Stimulated activated CD8-positive, alpha-beta memory T cell treated with anti-CD3 and anti-CD28 coated beads, Interleukin-7, amount 100 ng/mL, for 1 hour (primary cell): ENCODE measurements at places on chromosomes 6 and 20.

- DNase-seq: no peak
Observed at GRCh38 chr20:63517376-63518309, 2.9 kb upstream of the PPDPF start.

DNA sequence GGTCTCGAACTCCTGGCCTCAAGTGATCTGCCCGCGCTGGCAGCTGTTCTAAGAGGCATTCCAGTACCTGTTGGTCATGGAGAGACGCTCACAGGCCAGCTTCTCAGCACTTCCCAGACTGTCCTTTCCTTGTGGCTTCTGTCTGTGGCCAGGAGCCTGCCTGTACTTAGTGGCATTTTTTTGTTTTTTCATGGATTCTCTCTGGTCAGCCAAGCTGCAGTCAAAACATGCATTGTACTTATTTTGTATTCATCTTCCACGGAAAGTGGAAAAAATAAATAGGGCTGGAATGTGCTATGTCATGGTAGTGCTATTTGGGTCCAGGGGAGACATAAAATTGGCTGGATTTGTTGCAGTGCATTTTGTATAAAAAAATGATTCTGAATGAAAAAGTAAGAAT is 29.1 kb downstream of the ZDHHC14 start:
- no peak for DNase-seq

DNA sequence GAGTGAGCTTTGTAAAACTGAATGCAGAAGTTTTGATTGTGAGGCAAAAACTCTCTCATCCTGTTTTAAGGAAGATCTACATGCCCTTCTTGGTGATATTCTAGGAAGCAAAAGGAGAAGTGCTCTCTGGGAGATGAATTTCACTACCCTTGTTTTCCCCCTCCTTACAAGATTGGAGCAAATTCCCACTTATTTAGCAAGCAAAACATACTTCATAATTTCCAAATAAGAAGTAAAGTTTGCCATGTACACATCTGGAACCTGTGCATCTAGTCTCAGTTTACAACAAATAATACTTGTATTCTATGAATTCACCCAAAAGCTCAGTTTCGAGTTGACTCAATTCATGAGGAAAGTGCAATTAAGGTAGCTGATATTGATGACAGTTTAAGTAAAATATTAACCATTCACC is 27.6 kb upstream of the IFNGR1 start:
- DNase-seq: no peak

GRCh38 chr6:42446370-42446769 is 5.4 kb downstream of the TRERF1 start:
- no peak for DNase-seq

- no peak for DNase-seq
Observed at GRCh38 chr6:37858363-37858762, 38.8 kb downstream of the ZFAND3 start.

DNA sequence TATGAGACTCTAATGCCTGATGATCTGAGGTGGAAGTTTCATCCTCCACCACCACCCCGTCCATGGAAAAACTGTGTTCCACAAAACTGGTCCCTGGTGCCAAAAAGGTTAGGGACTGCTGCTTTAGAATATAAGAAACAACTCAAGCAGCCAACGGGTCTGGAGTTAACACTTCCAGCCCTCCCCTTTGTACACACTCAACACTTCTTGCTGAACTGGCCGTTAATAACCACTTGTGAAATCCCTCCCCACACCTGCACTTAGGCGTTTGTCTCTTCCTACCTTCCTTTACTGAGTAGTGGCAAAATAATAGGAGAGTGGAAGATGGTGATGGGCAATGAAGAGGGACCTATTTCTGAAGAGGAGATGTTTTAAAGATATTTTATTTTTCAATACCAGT is 10.5 kb downstream of the SAYSD1 start:
- no peak for DNase-seq

DNA sequence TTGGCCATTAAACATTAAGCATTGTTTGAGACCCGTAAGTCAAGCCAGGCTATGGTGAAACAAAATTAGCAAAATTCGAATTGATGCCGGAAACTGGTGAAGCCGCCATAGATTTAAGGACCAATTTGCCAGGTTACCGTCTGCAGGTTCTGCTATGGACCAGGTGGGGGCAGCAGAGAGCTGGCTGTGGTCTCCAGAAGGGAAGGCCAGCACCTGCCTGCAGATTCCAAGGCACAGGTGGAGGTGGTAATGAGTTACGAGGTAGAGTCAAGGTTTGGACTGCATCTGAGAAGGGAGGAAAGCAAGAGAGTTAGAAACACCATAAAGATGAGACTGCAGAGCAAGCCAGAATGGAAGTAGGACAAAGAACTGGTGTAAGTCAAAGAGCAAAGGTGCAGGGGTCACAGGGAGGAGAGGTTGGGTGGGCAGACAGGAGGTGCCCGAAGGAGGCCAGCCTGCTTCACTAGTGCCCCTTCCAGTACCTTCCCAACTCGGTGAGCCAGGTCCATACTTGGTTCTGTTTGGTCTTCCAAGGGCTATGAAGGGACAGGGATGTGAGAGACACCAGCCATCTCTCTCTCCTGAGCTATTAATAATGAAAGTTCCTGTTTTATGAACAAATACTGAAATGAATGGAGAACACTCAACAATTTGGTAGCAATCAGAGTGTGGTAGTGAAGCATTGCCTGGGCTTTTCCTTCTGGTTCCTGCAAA is 131.6 kb upstream of the ESR1 start:
- no peak for DNase-seq

GRCh38 chr6:54719131-54719530 is 127.4 kb upstream of the FAM83B start:
- DNase-seq: no peak

DNA sequence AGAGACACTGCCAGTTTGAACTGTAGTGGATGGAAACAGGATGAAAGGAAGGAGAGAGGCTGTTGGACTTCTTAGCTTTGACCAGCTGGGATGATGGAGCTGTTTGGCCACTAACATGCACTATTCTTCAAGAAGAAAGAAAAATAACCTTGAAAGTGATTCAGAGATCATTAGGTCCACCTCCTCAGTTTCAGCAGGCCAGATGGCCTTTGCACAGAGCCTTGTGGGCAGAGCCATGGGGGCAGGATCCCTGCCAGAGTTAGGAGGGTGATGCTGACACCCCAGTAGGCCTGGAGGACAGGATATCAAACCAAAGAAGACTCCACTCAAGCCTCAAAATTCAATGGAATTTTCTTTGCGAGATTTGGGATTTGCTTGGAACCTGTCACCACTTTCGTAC is 74.5 kb upstream of the TMEM181 start:
- DNase-seq: no peak

GRCh38 chr20:57400821-57401564 is 9.8 kb downstream of the RBM38 start:
- no peak for DNase-seq

DNA sequence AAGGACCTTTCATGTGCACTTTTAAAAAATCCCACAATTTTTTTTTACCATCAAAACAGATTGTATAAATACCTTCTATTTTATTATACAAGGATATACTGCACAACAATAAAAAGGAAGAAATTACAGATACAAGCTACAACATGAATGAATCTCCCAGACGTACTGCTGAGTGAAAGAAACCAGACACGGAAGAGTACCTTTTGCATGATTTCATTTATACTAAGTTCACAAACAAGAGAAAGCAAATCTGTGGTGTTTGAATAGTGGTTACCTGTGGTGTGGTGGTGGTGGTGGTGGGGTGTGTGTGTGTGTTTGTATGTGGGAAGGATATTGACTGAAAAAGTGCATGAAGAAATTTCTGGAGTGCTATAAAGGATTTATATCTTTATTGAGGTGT is 6.8 kb upstream of the PLCB4 start:
- DNase-seq: no peak

GRCh38 chr20:58595167-58595566 is 55.9 kb upstream of the STX16 start:
- DNase-seq: no peak

GRCh38 chr6:160333841-160334240 is 14.3 kb upstream of the SLC22A3 start:
- no peak for DNase-seq

DNA sequence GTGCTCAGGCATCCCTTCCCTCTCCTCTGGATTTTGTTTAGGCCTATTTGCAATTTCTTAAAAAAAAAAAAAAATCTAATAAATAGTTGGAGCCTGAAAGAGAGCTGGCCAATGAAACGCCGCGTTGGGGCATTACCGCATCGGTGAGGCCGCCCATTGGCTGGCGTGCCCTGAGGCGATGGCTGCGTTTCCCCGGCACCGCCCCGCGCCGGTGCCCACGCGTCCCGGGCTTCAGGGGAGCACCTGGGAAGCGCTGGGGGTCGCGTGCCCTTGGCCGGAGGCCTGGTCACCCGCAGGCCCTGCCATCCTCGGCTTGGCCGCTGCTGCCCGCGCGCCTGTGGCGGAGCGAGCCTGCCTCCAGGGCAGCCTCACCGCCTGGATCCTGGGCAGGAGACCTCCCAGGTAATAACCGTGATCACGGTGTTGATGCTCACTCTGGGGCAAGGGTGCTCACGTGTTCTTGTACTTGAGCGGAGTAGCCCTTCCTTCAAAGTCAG is 155.4 kb downstream of the NRN1 start:
- DNase-seq: peak; percentile 22

DNA sequence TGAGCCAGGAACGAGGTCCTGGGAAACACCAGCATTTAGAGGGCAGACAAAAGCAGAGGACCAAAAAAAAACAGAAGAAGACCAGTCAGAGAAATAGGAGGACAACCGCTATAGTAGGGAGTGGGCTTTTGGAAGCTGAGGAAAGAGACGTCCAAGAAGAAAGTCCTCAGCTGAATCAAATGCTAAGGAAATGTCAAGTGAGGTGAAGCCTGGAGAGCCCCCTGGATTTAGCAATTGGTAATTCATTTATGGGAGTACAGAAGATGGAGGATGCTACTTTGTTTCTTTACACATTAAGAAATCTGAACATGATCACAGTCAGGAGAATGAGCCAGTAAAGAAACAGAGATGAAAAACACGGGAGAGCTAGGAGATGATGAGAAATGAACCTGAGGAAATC is 41.1 kb downstream of the LRP11 start:
- no peak for DNase-seq

GRCh38 chr6:148340586-148341297 is 1.9 kb upstream of the SASH1 start:
- DNase-seq: no peak

DNA sequence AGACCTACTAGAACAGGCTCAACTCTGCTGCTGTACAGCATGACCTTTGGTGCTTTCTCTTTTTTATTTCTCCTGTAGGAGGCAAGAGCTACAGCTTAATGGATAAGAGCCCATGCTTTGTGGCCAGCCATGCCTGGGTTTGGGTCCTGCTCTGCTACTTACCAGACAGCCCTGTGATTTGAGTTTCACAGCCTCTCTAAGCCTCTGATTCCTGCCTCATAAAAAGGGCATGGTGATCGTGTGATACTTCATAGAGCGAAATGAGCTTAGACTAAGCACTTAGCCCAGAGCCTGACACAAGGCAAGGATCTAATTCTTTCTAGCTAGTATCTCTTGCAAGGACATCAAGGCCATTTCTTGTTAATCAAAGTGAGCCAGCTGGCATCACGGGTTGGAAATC is 19.3 kb upstream of the PDE7B start:
- DNase-seq: no peak

- DNase-seq: no peak
Observed at GRCh38 chr6:18515767-18516166, 128.6 kb downstream of the RNF144B start.

- DNase-seq: no peak
Observed at GRCh38 chr20:53597030-53597482, 3.4 kb upstream of the ZNF217 start.

DNA sequence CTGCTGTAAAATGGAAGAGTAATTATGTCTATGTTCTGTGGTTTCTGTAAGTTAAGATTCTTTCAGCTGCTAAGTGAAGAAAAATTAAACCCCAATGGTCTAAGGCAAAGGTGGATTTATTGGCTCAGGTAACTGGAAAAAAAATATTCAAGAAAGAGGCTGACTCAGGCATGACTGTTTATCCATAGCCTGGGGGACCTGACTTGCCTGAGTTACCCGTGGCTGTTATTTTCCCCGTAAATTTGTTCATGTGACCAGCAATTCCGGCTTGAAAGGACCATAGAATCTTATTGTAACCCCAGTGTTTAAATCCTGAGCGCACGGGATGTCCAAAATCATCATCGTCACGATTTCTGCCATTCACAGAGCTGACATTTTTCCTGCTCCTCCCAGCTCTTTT is 32.3 kb upstream of the SULF2 start:
- DNase-seq: no peak

DNA sequence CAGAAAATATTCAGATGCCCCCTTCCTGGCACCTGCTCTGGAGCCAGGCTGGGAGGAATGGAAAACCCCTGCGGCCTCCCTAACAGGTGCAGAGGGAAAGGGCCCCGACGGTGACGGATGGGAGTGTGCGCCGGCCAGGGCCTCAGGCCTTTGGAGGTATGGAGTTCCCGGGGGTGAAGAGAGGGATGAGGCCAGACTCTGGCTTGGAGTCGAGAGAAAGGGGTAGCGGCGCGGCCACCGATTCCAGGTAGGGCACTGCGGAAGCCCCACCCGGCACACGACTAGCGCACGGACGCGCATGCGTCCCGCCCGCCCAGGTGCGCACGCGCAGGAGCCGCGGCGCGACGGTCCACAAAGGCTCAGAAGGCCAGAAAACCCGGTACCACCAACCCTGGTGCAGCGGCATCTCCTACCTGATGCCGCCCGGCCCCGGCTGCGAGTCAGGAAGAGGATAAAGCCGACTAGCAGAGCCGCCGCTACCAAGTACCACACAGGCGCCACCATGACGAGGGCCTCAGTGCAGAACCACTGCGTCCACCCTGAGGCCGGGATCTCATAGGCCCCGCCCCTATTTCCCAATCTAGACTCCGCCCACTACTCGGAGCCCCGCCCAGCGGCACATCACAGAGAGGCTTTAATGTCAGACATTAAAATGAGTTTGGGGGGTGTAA is at the start of gene DDRGK1:
DDRGK1 (minus strand) TSS at position 559 of the 671 bp plus-strand sequence; CDS start at position 504, 55 bp downstream.
- peak; percentile 90 for DNase-seq
